ENCODE measurements at places on chromosomes 13 and 19.

- DNase-seq = peak; percentile 77
Measured at GRCh38 chr19:46786236-46787039, 2.0 kb downstream of the SLC1A5 start.

DNA sequence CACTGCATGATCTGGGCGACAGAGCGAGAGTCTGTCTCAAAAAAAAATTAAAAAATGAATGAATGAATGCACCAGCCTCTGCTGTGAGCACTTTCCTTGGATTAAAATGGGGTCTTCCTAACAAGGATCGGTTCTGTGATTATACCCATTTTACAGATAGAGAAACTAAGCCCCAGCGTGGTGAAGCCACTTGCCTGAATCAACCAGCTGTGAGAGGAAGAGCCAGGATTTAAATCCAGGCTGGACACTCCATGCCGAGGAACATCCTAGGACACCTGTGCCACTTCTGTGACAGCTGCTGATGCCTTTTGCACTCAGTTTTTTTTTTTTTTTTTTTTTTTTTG is 14.1 kb downstream of the TLE5 start:
- no peak for DNase-seq

- no peak for DNase-seq
Measured at GRCh38 chr13:76750126-76750525, 136.1 kb downstream of the KCTD12 start.

GRCh38 chr19:6272411-6272791 is 7.4 kb downstream of the MLLT1 start:
- DNase-seq = no peak

- no peak for DNase-seq
Measured at GRCh38 chr13:33233547-33233946, 52.0 kb downstream of the STARD13 start.

DNA sequence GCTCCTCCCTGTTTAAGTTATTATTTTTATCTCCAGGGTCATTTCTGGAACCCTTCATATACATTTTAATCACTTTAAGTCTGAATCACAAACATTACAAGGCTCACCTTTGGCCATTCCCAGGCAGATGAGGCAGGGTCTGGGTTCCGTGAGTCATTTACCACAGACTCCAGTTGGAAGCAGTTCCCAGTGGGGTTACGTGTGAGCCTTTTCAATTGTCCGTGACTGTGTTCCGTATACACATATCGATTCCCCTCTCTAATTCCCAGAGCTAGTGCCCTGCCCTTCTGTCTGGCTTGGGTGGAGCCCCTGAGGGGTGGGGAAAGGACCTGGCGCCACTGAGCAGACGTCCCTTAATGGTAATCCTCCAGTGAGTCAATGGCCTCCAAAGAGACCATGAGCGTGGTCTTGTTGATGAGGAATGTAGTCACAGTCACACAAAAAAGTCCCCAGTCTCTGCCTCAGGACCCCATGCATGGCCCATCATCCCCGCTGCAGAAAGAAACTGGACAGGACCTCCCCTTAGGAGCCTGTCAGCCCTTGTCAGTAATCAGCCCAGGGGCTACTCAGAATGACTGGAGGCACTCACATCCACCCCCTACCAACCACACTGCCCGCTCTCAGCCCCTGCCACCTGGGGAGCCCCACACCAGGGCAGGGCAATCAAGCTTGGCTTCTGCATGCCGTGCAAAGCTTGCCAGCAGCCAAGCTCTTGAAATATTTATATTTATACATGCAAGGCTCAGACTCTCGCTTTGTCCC is 144.4 kb downstream of the ZIC5 start:
- no peak for DNase-seq

DNA sequence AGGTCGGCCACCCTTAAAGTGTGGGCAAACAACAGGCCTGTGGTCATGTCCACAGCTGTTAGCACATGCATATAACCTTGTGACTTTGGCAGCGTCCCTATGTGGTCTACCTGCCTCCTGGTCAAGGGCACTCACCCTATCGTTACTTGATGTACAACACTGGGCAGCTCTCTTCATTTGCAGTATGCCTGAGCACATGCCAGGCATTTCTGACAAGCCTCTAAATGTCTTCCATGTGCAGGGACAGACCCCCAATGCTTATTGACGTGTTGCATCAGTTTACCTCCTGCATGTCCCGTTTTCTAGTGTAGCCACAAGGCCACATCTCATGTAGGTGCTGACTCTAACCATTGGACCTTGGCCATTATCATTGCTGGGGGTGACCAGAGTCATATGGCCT is 731.7 kb upstream of the MIR17HG start:
- no peak for DNase-seq

DNA sequence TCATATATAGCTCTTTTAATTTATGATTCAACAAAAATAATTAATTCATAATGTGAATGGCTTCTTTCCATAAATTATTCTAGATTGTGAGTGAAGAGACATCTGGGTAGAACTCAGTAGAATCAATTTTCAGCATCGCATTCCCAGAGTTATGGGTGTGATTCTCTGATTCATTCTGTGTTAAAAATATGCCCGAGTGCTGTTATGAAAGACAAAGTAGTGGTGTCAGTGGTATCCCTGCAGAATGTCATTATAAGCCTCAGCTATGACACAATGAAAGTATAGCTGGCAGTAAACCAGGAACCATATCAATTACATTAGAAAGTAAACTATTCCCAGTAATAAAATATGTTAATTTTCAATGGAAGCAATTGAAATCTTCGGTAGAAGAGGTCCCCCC is 480.5 kb upstream of the SLITRK1 start:
- DNase-seq = no peak

DNA sequence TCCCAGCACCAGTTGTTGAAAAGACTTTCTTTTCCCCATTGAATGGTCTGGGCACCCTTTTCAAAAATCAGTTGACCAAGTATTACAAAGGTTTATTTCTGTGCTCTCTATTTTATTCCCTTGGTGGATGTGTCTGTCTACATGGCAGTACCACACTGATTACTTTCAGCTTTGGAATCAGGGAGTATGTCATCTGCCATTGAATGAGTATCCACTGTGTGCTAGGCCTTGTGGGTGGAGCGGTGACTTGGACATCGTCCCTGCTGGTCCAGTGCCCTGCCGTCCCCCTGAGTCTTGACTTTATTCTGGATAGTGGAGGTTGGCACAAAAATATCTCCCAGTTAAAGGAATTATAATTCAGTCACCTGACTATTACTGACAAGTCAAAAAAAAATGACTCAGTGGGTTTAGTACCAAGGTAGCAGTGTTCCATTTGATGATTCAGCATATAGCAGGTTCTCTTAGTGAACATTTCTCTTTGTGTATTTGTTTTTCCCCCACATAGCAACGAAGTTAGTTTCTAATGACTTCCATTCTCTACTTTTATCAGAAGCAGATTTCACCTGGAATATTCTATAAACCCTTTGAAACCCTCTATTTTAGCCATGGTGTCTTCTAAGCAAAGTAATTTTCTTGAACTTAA is 3.9 kb downstream of the UPF3A start:
- no peak for DNase-seq

DNA sequence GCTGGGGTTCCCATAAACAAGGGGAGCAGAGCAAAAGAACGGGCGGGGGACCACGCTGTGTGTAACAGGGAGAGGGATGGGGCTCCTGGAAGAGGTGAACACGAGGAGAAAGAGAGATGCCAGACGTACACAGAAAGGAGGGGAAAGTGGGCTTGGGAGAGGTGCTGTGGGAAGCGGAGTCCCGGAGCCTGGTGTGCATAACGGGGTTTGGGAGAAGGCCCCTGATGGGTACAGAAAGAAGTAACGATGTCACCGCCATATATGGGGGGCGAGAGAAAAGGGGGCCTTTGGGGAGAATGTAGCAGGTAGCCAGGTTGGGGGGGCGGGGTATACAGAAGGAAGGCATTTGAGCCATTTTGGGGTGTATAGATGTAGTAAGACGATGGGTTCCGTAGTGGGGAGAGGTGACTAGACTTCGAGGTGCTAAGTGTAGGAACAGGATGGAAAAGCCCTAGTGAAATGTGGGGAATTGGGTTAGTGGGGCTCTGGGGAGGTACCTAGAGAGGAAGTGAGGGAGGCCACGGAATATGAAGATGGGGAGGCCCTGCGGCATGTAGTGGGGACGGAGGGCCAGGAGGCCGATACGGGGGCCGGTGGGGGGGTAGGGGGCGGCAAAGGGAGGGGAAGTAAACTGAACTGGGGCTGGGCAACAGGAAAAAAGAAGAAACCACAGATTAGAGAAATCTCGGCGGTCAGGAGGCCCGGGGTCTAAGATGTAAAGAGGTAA is 787 bp downstream of the ZNF580 start:
- no peak for DNase-seq

GRCh38 chr13:99041788-99042187 is 63.9 kb upstream of the DOCK9 start:
- no peak for DNase-seq

DNA sequence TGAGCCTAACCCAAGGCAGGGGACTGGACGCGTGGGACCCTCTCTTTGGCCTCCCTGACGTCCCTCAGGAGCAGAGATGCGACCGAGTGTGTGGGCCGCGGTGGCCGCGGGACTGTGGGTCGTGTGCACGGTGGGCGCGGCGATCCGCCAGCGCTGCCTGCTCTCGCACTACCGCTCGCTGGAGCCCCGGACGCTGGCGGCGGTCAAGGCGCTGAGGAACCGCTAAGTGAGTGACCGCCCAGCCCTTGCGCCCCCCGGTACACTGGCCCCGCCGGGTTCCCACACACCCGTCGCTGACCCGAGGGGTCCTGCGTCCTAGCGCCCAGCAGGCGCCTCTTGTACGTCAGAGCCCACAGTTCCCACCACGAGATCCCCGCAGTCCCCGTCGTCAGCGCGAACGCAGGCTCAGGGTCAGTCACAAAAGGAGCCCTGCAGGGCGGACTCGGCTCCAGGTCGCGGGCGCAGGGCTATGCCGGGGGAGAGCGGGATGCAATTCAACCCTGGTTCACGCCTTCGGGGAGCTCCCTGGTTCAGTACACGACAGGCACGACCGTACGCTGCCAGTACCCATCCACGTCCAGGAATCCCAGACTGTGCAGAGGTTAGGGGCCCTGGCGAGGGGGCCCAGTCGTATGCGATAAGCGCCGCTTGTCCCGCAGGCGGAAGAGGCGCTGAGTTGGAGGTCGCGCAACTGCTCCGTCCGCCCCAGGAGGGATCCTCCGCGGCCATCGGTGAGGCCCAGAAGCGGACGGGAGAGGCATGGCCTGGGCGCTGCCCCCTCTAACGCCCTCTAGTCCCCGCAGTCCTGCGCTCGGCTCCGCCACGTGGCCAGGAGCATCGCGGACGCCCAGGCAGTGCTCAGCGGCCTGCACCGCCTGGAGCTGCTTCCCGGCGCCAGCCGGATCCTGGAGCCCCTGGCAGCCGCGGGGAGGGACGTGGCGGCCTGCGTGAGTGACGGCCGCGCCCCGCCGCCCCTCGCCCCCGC is 3.6 kb upstream of the IFNL2 start:
- DNase-seq = no peak

GRCh38 chr19:7505682-7506384 is 10.1 kb upstream of the ZNF358 start:
- no peak for DNase-seq

DNA sequence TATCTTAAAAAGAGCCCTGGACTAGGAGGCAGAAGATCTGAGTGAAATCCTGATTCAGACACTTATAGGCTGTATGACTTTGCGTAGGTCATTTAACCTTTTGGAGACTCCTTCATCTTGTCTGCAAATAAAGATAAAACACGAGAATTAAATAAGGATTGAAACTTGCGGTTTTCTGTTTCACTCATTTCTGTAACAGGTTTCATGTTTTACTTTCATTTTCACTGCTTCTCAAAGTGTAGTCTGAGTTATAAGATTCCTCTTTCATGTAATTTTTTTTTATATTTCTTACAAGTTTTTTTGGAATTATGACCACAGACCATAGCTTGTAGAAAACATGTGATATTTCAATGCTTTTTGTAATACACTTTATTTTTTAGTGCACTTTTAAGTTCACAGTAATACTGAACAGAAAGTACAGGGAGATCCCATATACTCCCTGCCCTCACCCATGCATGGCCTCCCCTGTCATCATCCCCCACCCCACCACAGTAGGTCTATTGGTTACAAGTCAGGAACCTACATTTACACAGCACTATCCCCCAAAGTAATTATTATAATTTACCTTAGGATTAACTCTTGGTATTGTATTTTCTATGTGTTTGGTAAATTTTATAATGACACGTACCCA is 174.6 kb downstream of the ITGBL1 start:
- no peak for DNase-seq

- no peak for DNase-seq
Measured at GRCh38 chr19:42328106-42328505, 2.7 kb downstream of the MEGF8 start.

- DNase-seq = no peak
Measured at GRCh38 chr13:73138276-73138637, 79.5 kb downstream of the KLF5 start.
